Small intestine (tissue), 16 donors: ENCODE measurements at places on chromosomes 2 and 18. TPM values are rescaled to one million over a fixed set of nuclear protein-coding genes. Genes with fewer than 3 reads are reported as not detected.

DNA sequence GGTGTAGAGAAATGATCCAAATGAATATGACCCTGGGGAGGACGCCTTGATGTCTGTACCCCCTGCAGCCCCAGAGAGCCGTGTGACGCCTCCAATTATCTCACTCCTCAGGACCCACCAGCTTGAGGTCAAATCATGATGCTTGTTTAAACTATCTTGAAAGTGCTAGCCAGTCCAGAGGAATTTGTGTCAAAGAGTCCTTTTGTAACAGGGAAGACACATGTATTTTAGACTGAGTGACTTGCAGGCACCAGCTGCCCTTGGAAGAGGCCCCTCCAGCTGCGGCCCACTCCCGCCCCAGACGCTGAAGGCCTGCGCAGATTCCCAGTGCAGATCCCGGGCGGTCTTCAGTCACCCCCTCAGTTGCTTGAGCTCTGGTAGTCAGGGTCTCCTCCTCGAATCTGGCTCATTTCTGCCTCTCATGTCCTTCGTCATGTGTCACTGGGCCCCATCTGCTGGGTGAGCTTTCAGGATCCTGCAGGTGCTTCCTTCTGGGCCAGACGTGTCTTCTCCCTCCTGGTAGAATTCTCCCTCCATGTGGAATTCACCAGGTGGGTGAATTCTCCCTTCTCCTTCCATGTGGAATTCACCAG lies 77.4 kb downstream of the RNF144A start:
- no peak for DNase-seq

Gene SLC23A3
- 11.1 TPM for polyA plus RNA-seq

Gene CAPN10
- 19.7 TPM for polyA plus RNA-seq

DNA sequence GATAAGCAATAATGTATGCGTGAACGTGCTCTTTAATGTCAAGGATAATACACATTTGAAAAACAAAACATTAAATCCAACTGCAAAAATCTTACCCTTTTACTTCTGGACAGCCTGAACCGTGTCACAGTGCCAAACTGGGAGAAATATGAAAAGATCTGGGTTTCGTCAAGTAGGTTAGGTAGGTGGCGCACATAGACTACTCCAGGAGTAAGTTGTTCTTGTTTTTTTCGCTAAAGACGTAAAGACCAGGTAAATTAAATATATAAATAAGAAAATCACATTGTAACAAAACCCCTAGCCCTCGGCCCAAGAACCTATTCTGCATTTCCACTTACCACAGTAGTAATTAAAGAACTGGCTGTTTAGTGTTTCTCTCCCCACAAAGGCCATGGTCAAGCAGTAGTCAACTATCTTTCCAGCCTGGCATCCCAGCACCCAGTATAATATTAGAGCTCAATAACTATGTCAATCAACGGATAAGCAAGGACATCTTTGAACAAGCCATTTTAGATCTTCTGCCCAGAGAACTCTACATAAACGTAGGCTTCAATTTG lies 1.1 kb downstream of the NIFK start:
- peak; percentile 36 for DNase-seq

Gene TSPYL6
- not detected for polyA plus RNA-seq

Gene EFHD1
- polyA plus RNA-seq, result 1.8 TPM

Gene PSMA8
- polyA plus RNA-seq, result not detected

Gene CDCA7
- 5.1 TPM for polyA plus RNA-seq

- no peak for DNase-seq
Observed at GRCh38 chr2:201854841-201855240, 48.5 kb downstream of the CDK15 start.

DNA sequence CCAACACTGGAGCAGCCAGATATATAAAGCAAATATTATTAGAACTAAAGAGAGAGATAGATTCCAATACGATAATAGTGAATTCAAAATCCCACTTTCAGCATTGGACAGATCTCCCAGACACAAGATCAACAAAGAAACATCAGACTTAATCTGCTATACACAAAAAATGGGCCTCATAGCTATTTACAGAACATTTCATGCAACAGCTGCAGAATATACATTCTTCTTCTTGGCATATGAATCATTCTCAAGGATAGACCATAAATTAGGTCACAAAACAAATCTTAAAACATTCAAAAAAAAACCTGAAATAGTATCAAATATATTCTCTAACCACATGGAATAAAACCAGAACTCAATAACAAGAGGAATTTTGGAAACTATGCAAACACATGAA lies 23.8 kb upstream of the BAZ2B start:
- no peak for DNase-seq

GRCh38 chr18:40404284-40404683 lies 1550.8 kb upstream of the PIK3C3 start:
- no peak for DNase-seq

- DNase-seq, result peak; percentile 40
Observed at GRCh38 chr2:98601532-98602132, 6.7 kb downstream of the COA5 start.

Gene ABCB11
- 0.37 TPM for polyA plus RNA-seq

- DNase-seq, result no peak
Observed at GRCh38 chr2:110905217-110905616, 172.8 kb downstream of the ACOXL start.

DNA sequence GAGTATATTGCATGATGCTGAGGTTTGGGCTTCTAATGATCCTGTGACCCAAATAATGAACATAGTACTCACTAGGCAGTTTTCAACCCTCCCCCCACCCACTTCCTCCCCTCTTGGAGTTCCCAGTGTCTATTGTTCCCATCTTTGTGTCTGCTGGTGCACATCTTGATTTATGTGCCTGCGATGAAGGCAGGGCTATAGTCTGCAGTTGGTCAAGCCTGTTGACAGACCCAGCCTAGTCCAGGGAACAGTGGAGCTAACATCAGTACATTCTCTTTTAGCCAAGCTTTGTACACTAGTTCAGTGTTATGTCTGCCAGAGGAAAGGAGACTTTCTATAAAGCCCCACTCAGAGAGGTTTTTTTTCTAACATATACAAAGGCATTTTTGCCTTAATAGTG lies 287.6 kb downstream of the CPS1 start:
- DNase-seq, result no peak

Gene MAPK4
- polyA plus RNA-seq, result 0.22 TPM

DNA sequence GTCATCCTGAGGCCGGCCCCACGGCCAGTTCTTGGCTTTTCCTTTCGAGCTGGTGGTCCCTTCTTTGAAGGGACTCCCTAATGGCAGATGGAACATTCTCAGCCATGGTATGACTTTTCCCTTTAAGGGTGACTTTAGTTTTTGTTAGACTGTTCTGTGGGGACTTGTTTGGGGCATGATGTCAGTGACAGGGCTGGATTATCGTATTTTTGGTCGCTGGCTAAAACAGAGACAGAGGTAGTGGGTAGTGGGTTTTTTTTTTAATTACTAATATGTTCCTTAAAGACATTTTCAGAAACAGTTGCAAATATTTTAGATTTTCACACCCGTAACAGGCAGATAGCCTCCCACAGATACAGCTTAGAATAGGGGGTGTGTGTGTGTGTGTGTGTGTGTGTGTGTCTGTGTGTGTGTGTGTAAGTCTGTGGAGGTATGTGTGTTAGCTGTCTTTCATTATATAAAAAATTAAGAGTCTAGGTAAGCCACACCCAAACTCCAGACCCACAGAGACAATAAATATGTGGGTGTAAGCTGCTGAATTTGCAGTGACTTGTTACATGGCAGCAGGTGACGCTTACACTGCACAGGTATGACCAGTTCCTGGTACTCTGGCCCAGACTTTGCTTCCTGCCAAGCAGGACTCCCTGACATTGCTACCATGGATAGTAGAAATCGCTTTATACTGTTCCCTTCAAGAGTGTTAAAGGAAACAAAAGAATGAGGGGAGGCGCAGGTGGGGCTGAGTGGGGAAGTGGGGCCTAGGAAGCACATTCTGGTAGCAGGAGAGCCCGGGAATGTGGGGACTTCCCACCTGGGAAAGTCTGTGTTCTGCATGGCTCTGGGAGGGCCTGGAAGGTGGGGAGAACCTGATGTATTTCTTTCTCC lies 20.9 kb downstream of the NCK2 start:
- DNase-seq, result peak; percentile 69

Gene IL36A
- 0.09 TPM for polyA plus RNA-seq

Gene MAP3K19
- polyA plus RNA-seq, result 0.03 TPM

DNA sequence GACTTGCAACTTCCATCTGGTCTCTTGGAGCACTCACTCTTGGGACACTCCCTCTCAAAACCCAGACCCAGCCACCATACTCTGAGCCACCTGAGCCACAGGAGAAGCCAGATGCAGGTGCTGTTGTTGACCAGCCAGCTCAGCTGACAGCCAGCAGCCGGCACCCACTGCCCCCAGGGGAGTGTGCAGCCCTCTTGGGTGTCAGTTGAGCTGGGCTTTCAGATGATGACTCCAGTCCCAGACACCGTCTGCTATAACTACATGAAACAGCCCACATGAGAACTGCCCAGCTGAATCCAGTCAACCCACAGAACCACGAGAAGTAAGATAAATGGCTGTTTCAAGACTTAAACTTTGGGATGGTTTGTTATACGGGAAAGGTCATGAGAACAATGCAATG lies 10.7 kb upstream of the IGFBP2 start:
- DNase-seq, result no peak

- DNase-seq, result no peak
Observed at GRCh38 chr2:64661741-64662169, 8.0 kb upstream of the SERTAD2 start.

- peak; percentile 5 for DNase-seq
Observed at GRCh38 chr2:149098701-149099100, 60.2 kb downstream of the LYPD6B start.

Gene FAM168B
- polyA plus RNA-seq, result 25.5 TPM

- DNase-seq, result no peak
Observed at GRCh38 chr2:24558781-24559472, 67.9 kb downstream of the NCOA1 start.

DNA sequence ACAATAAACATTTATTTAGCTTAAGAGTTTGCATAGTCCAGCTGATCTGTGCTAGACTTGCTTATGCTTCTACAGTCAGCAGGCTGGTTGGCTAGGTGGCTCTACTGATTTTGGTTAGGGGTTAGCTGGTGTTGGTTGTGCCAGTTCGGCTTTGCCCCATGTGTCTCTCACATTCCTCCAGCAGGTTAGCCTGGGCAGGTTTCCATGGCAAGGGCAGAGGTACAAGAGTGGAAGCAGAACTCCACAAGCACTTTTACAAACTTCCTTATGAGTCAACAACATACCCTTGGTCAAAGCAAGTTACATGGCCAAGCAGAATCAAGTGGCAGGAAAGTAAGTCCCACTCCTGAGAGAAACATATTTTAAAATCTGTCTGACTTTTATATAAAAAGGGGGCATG lies 82.3 kb downstream of the SS18 start:
- no peak for DNase-seq

DNA sequence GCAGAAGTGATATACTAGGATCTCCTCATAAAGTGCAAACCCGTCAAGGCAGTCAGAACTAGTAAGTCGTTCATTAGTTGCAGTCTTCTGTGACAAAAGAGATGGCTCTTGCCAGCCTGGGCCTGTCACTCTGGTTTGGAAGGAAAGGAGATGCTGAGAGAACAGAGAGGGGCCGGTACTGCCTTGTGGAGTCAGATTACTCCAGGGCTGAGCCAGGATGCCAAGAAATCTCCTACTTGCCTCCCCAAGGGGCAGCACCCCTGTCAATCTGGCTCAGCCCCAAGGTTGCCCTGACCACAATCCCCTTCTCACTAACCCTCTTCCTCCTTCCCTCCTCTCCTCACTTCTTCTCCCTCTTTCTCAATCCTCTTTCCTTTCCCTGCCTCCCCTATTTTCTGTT lies 62.9 kb upstream of the ASPRV1 start:
- DNase-seq, result no peak

DNA sequence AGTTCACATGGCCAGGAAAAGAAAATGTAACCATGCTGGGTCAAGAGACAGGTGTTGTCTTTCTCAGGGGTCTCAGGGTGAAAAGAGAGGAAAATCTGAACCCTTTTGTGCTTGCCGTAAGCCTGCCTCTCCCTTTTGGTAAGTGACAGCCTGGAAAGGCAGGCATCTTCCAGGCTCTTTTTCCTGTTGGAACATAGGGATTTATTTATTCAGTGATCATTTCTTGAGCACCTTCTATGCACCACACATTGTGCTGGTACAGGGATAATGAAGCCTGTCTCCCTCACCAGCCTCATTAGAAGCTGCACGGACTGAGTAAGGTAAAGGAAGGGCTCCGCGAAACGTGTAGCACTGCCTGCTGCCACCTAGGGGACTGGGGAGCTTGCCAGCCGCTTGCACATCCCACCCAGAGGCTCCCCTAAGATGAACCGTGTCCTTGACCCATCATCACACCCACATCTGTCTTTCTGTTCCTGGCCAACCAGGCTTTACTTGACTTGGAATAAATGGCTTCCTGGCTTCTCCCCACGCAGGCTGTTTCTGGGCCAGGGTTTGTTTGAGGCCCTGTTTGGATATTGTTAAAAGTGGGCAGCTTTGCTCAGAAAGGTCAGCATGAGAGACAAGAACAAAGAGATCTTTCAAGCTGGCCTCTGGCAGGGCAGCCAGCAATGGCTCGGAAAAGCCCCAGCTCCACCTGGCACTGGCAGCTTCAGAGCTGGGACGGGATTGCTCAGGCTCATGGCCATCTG lies 73.3 kb upstream of the MCFD2 start:
- no peak for DNase-seq

Gene UGT1A6
- not detected for polyA plus RNA-seq

Gene INPP1
- polyA plus RNA-seq, result 28.9 TPM

Gene KCNE4
- 2.5 TPM for polyA plus RNA-seq

Gene TOGARAM2
- 0.92 TPM for polyA plus RNA-seq

GRCh38 chr2:193517615-193518014 lies 1322.9 kb upstream of the TMEFF2 start:
- DNase-seq, result peak; percentile 58

Gene NEUROD1
- 33.6 TPM for polyA plus RNA-seq

GRCh38 chr2:36416370-36417165 lies 61.0 kb downstream of the CRIM1 start:
- DNase-seq, result peak; percentile 55

- DNase-seq, result no peak
Observed at GRCh38 chr18:40019797-40020392, 1935.1 kb upstream of the PIK3C3 start.

Gene DSC2
- polyA plus RNA-seq, result 75.1 TPM

DNA sequence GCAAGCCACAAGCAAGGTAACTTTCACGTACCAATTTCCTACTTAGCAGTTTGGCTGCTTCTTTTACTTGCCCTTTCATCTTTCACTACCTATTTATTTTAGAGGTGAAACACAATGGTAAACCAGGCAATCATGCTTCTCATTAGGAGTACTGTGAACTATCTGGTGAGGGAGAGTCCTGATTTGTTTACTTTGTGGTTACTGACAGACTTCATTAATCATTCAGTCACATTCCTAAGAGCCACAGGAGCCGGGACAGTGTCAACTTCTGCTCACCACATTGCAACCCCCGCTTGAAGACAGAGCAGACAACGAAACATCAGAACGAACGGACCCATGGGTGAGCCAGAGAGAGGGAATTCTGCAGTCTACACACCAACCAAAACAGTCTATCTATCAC lies 28.8 kb downstream of the TUBB6 start:
- no peak for DNase-seq

GRCh38 chr2:101030866-101031554 lies 28.9 kb downstream of the RPL31 start:
- DNase-seq, result no peak

Gene DUSP2
- 5.1 TPM for polyA plus RNA-seq

DNA sequence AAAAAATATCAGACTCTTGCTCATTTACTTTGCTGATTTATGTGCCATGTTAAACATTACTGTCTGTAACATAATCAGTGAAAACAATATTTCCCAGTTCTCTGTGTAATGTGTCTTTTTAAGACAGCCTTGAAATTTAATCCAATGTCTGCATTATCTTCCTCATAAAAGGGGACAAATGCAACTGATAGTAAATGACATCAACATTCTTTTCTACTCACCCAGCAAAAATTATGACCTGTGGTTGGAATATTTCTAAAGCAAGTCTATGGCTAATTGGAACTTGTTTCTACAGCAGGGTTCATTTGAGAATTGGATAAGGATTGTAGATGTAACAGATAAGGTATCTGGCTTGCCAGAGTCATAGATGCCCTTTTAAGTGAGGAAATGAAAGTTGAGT lies 34.8 kb downstream of the C1D start:
- no peak for DNase-seq

Gene GPR55
- 0.69 TPM for polyA plus RNA-seq
